Endothelial cell (in vitro differentiated cells): ENCODE measurements at places on chromosomes 12 and 14.

GRCh38 chr14:74620497-74620921 lies 8.5 kb upstream of the LTBP2 start:
- no peak for DNase-seq

DNA sequence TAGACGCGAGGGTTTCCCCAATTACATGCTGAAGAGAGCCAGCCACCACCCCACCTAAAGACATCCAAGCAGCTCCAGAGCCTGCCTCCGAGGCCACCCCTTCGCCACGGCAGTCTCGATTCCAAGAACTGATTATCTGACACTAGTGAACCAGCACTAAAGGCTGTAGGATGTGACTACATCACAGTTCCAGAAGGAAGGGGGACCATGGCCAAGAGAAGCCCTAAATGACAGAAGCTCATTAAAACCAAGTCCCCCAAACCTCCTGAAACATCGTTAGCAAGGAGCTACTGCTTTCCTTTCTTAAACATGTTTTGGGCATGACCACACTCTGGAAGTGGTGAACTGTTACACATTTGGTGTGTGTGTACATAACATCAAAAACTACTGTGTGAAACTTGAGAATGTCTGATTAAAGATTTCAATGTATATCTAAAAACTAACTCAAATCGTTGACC lies 88.2 kb downstream of the DUSP16 start:
- DNase-seq = no peak

DNA sequence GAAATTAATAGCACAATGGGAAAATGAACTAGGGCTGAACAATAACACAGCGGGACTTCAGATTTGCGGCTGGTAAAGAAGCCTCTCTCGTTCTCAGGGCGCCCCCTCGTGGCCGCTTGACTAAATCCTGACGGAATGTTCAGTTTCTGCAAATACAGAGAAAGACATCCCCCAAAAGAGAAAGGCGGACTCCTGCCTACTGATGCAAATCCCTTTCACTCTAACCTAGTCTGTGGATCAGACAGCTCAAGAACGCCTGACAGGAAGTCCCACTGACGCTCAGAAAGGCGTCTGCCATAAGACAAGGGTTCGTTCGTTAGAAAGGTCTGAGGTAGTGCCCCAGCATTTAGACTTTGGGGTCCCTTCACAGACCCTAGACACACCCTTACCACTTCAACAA lies 2.5 kb downstream of the NUAK1 start:
- DNase-seq = peak; percentile 85

DNA sequence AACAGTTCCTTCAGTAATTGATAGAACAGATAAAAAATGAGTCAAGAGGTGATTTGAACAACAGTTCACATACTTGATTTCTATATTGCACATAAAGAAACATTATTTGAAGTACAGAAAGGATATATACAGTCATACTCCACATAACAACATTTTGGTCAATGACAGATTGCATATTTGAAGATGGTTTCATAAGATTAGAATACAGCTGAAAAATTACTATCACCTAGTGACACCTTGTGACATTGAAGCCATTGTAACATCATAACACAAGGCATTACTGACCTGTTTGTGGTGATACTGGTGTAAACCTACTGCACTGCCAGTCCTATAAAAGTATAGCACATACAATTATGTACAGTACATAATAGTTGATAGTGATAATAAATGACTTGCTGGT lies 43.1 kb upstream of the ABCC9 start:
- DNase-seq = no peak

GRCh38 chr12:28489246-28489645 lies 299.0 kb downstream of the CCDC91 start:
- no peak for DNase-seq
